ENCODE measurements at places on chromosomes 3 and 15.

- no peak for DNase-seq
These were observed 136.9 kb downstream of the NSMCE3 start for GRCh38 chr15:29132735-29133181.

DNA sequence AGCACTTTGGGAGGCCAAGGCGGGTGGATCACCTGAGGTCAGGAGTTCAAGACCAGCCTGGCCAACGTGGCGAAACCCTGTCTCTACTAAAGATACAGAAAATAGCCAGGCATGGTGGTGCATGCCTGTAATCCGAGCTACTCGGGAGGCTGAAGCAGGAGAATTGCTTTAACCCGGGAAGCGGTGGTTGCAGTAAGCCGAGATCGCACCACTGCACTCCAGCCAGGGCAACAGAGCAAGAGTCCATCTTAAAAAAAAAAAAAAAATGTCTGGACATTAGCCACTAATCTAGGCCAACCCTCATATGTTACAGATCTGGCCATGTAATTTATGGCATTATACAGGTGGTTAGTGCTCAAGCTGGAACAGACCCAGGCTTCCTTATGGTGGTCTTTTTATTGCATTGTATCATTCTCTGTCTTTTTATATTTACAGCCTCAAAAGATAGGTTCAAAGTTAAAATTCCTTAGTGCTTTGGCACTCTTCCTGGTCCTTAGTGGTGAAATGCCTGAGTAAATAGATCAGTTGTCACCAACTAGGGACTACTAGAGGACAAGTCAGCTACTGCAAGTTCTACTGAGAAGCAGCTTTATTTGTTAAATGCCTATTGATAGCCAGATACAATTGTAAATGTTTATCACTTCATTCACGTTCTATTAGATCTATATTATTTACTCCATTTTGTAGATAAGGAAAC lies 16.0 kb downstream of the STARD9 start:
- peak; percentile 70 for DNase-seq

DNA sequence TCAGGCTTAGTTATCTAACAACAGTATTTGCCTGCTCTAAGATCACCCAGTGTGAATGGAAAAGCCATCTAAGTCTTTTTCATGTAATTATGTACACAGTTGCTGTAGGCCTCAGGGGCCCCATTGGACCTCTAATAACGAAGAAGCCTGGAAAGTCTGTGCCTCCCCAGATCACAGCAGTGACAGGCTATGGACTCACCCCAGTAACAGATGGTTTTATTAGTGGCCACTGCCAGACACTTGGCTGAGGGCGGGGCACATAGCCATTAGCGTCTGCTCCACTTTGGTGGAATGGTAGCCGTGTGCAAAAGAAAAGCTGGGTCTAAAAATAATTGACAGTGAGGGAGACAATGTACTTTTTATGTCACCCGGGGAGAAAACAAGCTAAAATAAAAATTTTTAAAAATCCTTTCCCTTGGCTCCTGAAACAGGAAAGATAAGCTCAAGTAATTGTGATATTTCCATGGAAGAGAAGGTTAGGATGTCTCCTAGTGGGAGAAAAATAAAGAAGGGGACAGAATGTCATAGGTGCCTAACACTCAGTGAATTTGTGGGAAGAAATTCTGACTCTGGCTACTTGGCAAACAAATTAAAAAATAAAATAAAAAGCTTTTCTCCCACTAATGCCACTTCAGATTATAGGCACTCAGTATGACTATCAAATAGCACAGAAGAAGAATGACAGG lies 44.3 kb upstream of the ZNF385D start:
- no peak for DNase-seq

DNA sequence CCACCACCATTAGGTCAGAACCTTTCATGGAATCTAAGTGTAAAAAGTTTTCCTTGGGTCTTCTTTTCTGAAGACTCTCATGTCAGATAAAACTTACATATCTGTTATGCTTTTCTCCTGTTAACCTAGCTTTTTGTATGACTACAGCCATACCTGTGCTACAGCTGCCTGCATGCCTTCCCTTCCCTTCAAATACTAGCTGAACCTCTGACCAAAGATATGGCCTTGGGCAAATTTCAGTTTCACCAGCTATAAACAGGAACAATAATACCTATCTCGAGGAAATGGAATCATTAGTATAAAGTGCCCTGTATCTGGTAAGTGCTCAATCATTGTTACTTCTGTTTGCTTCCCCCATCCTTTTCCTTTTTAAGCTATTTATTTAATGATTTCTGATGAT lies 25.0 kb downstream of the GLB1 start:
- no peak for DNase-seq

- DNase-seq, result peak; percentile 65
These were observed 27.8 kb upstream of the AP4E1 start for GRCh38 chr15:50880651-50881114.

DNA sequence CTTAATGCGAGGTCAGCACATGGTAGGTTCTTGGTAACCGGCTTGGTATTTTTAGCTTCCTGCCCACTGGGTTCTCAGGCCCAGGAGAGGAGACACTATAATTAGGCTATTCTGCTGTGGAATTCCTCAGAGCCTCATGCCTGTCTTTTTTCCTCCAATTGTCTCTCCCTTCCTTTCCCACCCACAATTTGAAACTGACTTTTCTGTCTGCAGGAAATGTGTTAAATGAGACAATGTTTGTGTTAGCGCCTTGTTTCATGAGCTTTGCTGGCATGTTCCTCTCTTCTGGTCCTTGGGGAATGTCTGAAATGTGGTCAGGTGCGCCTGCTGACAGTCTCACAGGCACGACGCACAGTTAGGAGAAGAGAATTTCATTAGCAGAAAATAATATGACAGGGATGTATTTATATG lies 223.6 kb upstream of the CTNNB1 start:
- no peak for DNase-seq

DNA sequence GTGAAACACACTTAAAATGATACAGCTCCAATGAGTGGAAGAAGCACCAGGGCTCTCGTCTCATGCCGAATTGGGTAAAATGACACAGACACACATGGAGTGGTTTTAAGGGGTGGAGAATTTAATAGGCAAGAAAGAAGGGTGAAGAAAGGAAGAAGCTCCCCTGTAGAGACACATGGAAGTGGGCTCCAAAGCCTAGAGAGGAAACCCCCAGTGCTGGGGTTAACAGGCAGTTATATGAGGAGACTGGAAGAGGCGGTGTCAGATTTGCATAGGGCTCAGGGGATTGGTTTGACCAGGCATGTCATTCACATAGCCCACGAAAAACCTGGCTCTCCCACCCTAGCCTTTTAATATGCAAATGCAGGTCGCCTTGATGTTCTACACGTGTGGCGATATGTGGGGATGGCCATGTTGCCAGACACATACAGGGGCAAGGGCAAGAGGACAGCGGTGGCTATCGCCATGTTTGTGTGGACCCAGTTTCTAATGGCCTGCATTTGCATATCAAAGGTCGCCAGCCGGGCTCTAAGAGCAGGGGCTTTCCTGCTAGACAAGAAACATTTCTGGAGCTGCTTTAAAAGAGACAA lies 1.9 kb upstream of the DPH6 start:
- no peak for DNase-seq

GRCh38 chr3:136734382-136735070 lies 17.7 kb downstream of the STAG1 start:
- DNase-seq, result no peak

DNA sequence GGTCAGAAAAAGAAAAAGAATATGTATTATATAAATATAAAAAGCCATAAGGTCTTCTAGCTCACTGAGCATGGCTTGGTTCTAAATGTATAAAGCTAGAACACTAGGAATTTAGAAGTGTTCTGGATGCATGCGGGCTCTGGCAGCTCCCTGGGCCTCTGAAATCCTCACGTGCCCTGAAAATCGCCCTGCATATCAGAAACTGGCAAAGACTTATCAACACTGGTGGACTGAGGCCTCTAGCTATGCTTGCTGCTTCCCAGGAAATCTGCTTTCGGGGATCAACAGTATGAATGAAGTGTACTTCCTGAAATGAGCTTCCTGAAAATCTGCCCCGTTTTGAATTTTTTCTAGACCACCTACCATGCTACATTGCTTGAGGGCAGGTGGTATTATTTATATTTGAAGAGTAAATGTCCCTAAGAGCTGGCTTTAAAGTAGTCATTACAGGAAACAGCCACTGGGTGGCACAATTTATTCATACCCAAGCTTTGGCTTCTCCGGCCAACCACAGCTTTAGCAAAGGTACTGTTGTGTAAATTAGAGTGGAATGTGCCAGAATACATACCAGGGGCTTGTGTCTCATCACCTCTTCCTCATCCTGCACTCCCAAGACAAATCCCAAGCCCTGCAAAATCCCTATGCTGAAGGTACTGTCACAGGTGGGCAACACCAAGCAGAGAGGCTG lies 17.7 kb downstream of the CRTAP start:
- peak; percentile 70 for DNase-seq

DNA sequence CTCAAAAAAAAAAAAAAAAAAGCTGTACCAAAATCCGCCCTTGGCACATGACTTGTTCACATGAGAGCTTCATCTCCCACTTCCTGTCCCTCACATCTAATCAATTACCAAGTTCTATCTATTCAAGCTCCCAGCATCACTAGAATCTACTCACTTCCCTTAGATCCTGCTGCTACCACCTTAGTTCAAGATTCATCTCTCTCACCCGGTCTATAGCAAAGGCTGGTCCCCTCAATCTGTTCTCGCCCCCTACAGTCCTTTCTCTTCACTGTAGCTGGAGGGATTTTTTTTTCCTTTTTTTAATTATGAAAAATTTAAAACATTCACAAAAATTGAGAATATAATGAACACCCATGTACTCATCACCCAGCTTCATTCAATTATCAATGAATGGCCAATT lies 16.7 kb upstream of the GPR160 start:
- no peak for DNase-seq

DNA sequence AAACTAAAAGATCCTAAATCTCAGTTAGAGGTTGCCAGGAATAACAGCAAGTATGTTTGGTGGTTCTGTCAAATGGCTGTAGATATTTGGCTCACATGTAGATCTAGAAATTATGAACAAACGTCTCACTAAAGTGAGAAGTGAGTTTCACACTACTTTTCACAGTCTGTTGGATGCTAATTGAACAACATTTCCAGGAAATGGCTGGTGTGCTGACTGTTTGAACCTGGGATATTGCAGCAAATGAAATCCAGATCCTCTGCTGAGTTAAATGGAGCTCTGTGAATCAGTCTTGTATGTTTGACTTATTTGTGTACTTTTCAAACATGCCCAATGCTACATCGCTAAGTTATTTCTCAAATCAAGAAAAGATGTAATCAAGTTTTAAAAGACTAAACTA lies 21.3 kb upstream of the RSL24D1 start:
- DNase-seq, result no peak

- no peak for DNase-seq
These were observed 2.1 kb upstream of the FAM131A start for GRCh38 chr3:184335291-184335660.

GRCh38 chr3:181966393-181966792 lies 254.7 kb downstream of the SOX2 start:
- no peak for DNase-seq

- peak; percentile 94 for DNase-seq
These were observed 54.2 kb downstream of the MAP4 start for GRCh38 chr3:47961815-47962606.

DNA sequence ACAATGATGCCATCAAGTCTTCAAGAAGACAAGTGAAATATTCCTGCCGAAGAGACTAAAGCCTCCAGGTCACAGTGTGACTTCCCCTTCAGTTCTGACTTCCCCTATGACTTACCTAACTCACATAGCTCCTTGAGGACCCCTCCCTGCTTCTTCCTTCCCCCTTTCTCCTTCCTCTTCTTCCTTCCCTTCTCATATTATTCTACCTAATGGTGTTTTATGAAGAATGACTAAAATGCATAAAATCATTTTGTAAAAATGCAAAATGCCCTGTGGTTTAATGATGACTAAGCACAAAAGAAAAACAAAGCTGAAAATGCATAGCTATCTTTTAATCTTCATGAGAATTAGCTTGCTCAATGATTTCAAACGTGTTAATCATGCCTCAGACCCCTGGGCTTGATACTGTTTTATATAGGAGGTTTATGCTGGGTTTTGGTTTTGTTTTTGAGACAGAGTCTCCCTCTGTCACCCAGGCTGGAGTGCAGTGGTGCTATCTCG lies 26.1 kb upstream of the TM4SF4 start:
- peak; percentile 68 for DNase-seq

DNA sequence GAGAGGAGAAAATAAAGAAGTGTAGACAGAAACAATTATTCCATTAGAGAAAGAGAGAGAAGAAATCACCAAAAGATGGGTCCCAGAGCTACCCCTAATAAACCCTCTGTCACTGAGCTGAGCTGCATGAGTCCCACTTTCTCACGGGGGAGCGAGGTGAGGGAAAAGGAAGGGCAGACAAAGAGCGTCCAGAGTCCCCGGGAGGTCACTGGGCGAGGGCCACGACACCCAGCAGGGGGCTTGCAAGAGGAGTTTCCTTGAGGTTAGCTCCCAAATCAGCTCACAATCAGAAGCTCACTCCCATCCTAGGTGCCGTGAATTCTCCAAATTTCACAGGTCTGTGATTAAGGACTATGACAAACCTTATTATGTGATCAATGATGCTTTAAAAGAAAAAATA lies 62.3 kb downstream of the XXYLT1 start:
- DNase-seq, result no peak

GRCh38 chr3:105747060-105747541 lies 121.7 kb downstream of the CBLB start:
- DNase-seq, result peak; percentile 70

- no peak for DNase-seq
These were observed 286.5 kb downstream of the NSUN3 start for GRCh38 chr3:94349310-94349878.

GRCh38 chr3:143811602-143812001 lies 36.7 kb downstream of the SLC9A9 start:
- no peak for DNase-seq

DNA sequence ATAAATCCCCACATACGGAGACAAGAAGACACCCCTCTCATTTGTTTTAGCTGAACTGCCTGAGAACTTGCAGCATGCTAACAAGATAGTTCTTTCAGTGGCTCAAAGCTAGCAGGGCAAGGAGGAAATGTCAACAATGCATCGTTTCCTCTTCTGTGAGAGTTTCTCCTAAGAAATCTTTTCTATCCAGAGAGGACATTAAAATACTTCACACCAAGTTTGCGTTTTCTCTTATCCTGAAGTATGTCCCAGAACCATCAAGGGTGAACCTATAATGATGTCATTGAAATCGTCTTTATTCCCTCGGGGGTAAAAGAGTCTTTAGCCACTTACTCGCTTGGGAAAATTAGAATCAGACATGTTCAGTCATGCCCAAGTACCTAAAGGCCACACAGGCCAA lies 541.7 kb upstream of the MDFIC2 start:
- DNase-seq, result no peak

- no peak for DNase-seq
These were observed 333.8 kb downstream of the FEZF2 start for GRCh38 chr3:62039586-62039985.

Data from renal cortical epithelial cell (primary cell).